ENCODE measurements at places on chromosomes 6 and 20. TPM values are rescaled to one million over a fixed set of nuclear protein-coding genes. Genes with fewer than 3 reads are reported as not detected.

- DNase-seq, result no peak
Measured at GRCh38 chr6:149044528-149044927, 273.0 kb upstream of the TAB2 start.

DNA sequence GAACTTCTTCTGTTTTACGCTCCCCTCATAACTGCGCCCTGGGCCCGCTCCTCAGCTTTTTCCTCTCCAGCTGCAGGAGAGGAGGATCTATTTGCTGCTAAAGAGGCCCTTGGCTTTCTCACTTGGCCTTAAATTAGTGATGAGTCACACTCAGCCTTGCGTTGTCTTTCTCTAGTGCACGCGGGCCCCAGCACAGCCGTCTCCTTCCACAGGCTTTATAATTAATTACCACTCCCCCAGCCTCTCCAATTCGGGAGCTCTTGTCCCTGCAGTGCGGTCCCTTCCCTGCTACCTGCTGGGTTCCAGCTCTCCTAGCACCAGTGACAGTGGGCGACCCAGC, 25.2 kb downstream of the PACSIN1 start:
- no peak for DNase-seq

The TUBB2A gene
- 357 TPM for total RNA-seq

The TRIM15 gene
- 0.35 TPM for total RNA-seq

The SCUBE3 gene
- 1.6 TPM for total RNA-seq

- no peak for DNase-seq
Measured at GRCh38 chr6:48736501-48737206, 625.7 kb upstream of the PTCHD4 start.

Data from WTC11 (cell line).